ENCODE measurements at places on chromosomes 7 and 10.

DNA sequence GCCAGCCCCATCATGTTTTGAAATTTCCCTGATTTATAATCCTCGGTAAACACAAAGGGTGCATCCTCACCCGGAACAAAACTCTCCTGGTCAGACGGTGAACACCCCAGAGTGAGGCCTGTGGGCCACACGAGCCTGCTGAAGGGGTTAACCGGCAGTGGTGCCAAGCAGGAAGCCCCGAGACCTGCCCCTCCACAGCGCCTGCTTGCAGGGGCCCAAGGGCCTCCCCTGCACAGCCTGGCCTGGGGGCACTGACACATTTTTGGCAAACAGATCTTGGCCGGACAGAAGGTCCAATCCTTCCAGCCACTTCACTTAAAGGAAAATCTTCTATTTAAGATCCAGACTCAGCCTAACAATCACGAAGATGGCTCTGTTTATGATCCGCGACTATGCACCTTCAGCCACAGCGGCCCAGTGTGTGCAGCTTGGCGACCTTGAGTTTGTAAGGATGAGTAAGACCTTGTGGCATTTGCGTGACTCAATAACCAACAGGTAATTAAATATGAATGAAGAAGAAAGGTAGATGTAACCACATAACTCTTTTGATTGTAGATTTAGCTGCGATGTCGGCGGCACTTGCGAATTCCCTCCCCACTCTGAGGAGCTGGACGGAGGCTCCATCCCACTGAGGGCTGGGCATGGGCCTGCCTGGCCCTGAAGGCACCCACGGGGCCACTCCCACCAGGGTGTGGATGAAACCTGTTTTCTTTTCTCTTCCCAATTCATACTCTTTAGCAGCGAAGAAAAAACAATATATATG lies 328.2 kb downstream of the DNAJB6 start:
- no peak for DNase-seq

DNA sequence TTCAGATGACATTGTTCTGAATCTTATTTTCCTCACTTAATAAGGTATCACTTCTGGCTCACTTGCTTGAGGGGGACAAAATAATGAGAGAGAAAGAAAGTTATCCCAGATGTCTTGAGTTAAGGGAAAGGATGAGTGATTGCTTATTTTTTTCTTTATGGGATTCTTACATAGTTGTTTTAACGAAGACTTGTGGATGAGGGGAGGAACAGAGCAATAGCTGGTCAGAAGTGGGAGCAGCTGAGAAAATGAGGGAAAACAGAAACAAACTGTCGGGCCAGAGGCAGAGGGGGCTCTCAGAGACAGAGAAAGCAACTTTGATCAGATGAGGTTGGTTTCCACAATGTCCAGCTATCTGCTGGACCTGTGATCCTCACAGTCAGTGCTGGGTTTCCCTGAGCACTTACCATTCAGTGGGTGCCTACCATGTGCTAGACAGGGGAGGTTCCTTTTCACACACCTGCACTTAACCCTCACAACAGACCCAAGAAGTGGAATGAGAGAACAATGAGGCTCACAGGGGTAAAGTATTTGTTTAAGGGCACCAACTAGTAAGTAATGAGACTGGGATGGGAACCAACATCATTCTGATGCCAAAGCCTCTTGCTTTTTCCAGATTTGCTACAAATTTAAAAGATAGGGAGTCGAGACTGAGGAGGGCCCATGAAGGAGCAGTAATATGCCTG lies 64.2 kb downstream of the BICC1 start:
- no peak for DNase-seq

DNA sequence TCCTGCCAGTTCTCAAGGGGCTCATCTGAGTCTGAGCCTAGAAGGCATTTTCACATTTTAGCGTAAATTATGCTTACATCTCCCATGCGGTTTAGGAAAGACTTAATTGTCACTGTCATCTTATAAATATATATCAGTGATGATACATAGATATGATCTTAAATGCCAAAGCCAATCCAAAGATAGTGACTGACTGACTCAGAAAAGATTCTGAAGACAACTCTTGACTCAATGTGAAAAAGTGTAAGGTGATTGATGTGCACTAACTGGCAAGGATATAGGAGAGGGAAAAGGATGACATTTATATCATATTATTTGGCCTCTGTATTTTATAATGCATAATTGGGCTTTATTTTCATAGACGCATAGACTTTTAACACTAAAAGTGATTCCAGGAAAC lies 84.9 kb upstream of the LRRN3 start:
- DNase-seq = no peak

DNA sequence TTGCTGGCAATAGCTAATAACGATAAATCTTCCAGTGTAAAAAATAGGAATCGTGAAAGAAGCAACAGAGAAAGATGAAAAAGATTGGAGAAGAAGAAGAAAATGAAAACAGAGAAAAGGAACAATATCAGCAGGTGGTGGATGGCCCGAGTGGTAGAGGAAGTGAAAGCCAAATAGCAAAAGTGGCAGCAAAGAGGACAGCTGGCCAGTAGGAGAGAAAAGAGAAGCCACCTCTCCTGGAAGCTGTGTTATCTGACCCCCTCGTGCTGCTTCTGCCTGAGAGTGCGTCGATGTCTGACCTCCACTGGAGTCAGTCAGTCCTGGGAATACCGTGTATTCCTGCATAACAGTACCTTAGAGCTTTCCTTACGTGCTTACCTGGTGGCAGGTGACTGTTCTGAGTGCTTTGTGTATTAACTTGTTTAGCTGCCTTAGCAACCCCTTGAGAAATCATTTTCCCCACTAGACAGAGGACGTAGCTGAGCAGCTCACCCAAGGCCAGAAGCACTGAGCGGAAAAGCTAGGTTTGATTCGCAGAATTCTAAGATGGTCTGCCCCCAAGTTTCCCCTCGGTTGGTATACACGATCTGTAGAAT lies 88.3 kb downstream of the CHN2 start:
- no peak for DNase-seq

- no peak for DNase-seq
Measured at GRCh38 chr10:115335366-115335765, 242.2 kb downstream of the ATRNL1 start.

Measured in activated gamma-delta T cell (primary cell).